ENCODE measurements at places on chromosomes 7 and 10.

- DNase-seq = no peak
Observed at GRCh38 chr10:126186766-126187165, 201.5 kb downstream of the ADAM12 start.

GRCh38 chr10:23376229-23376655 is 31.6 kb upstream of the C10orf67 start:
- no peak for DNase-seq

DNA sequence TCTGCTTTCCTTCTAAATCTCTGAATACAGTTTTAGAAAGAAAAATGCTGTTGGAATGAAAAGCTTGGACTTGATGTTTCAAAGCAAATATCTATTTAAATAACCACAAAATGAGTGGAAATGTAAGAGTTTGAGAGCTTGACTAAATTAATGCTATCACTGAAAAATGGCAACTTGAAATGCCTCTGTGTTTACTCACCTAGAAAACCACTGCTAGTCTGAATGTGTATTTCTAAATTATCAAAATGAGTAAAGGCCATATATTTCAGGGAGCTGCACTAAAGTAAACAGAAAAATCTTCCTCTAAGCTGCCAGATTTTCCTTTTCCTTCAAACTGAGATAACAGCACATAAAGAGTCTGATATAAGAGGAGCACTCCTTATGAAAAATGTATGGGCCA is 87.9 kb downstream of the DPY19L1 start:
- no peak for DNase-seq

- no peak for DNase-seq
Observed at GRCh38 chr7:140222814-140223213, 46.0 kb upstream of the KDM7A start.

- DNase-seq = no peak
Observed at GRCh38 chr10:21355591-21356011, 169.9 kb downstream of the SKIDA1 start.

GRCh38 chr10:30490289-30491000 is 56.5 kb downstream of the MAP3K8 start:
- DNase-seq = no peak

DNA sequence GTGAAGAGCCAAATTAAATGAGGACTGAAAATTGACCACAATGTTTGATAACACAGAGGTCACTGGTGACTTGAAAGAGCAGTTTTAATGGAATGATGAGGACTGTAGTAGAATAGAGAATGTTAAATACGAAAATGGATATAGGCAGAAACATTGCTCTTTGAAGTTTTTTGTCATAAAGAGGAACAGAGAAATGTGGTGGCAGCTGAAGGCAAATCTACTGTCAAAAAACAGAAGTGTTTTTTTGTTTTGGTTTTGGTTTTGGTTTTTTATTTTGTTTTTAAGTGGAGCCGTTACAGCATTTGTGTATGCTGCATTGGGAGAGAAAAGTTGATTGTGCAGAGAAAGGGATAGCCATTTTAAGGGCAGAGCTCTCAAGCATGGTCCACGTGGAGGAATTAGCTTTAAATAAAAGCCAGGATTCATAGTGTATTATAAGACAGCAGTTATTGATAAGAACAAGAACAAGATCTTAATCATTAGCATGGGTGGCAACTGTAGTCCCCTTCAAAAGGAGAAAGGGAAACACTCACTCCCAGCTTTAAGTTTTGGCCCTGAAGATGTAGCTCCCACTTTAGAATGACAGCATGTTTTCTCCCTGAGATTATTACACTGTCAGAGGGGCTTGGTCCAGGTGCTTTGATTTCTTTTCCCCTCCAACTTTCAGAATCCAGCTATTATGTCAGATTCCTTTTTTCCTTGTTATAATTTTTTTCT is 156.7 kb upstream of the BET1 start:
- no peak for DNase-seq

DNA sequence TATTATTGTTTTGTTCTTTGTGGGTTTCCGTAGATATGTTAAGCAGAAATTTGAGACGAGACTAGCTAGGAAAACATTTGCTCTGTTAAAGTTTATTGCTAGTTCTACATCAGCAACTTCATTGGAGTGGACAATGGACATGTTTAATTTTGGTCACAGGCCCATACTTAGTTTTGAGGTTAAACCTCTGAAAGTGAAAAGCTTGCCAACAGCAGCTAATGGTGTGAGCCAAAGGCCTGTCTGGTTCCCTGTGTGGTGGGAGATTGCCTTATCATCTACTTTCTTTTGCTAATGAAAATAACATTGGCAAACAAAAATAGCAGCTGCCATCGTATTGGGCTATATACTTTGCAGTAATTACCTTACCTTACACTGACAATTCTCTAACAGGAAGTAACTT is 388.4 kb upstream of the FZD8 start:
- no peak for DNase-seq

- DNase-seq = no peak
Observed at GRCh38 chr10:126214021-126214420, 174.3 kb downstream of the ADAM12 start.

DNA sequence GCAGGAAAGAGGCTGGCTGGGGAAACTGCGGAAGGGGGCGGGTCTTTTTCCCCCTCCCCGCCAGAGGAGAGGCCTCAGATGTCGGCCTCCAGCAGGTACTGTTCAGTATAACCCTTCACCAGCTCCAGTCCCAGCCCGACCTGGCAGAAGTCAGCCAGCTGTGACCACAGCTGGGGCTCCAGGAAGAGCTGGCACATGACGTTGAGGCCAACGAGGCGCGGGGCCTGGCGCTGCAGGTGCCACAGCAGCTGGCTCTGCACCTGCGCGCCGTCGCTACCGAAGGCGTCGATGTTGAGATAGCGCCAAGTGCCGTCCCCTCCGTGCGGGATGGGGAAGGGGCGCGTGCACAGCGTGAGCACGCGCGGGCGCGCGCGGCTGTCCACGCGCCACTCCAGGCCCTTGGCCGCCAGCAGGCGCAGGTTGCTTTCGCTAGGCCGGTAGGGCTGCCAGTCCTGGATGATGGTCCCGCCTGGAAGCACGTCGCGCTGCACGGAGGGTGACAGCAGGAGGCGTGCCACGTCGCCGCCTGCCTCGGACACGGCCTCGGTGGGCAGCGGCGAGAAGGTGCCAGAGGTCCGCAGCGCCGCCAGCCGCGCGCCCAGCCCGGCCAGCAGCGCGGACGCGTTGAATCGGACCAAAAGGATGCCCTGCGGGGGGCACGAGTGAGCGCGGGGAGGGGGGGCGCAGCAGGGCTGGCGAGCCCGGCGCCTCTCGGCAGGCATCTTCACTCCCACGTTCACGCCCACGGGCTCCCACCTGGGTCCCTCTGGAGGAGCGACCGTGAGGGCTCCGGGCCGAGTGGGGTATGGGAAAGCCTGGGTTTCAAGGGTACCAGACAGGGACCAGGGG is 6.9 kb upstream of the VGF start:
- DNase-seq = no peak

- DNase-seq = no peak
Observed at GRCh38 chr7:99275496-99275895, 2.9 kb downstream of the MYH16 start.

DNA sequence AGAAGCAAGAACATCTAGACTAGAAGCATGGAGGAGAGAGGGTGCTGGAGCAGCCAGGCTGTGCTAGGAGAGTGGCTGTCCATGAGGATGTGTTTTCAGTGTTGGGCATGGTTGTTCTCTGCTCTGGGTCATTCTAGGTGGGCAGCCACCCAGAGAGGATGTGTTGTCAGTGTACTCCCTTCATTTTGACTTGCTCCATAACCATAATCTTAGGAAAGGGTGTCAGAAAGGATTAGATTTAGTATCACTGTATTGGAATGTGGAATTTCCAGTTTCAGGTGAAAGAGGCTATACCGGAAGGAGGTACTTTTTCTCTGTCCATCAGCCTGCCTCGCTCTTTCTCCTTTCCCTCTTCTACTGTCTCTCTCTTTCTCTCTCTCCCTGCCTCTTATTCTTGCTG is 474.5 kb upstream of the PODXL start:
- DNase-seq = no peak

GRCh38 chr7:33130184-33130583 is 820 bp downstream of the BBS9 start:
- no peak for DNase-seq

GRCh38 chr10:90344226-90344625 is 513.6 kb downstream of the HTR7 start:
- no peak for DNase-seq

DNA sequence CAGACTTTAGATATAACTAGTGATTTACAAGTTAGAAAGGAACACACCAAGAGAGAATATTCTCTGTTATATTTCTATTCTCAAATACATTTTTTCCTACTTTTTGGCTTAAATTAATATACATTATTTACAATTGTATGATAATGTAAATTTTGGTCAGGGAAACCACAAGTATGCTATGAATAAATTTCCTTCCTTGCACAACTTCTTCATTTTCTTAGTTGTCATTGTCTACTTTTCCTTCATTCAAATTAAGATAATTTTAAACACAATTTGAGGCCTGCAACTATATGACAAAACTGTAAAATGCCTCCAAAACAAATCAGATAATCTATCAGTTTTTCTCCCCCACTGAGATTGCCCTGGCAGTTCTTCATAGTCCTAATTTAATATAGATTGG is 131.3 kb downstream of the CDK14 start:
- DNase-seq = no peak

- DNase-seq = no peak
Observed at GRCh38 chr7:43198599-43199090, 86.2 kb downstream of the HECW1 start.

DNA sequence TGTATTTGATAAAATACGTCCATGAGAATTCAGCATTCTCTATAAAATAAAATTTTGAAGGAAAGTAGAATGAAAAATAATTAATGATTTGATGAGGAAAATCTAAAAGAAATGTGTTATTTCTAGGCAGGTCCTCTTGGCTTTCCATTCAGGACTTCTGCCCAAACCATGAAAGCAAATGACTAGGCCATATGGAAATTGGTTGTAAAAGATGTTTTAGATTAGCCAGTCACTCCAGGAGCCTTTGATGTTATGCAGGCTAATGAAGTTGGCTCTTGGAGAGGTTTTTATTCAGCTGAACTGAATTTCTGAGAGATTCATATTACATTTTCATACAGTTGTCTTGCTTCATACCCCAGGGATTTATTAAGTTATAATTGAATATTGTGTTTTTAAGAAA is 452.8 kb downstream of the SDK1 start:
- no peak for DNase-seq

DNA sequence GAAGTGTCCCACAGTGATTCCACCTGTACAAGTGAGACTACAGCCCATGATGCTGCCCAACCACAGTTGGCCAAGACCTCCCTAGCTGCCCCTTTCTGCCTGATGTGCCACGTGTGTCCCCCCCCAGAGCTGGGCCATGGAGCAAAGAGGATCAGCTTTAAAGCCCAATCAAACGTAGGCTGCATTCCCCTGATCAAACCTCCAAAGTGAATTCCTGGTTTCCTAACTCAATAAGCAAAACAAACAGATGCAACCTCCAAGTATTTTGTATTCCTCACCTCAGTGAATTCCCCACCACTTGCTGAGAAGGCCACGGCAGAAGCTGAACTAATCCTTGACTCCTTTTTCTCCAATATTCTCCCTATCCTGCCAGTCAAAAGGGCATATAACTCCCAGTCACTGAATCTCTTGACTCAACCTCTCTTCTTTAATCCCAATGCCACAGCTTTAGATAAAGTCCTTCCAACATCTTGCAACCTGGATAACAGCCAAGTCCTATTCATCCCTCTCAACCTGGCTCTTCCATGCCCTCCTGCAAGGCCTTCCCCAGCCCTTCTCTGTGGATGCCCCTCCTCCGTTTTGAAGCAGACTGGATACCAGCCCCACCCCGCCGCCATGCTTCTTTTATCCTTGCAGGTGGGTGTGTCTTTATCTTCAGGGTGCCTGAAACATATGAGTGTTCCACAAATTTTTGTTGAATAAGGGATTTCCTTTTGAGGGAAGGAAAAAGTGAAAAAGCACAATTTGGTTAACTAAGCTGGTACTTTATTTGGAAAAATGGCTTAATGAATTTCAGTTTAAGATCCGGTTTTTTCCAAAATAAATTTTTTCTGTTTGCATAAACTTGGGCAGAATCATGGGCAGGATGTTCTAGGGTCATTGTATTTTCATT is 285.2 kb upstream of the MKLN1 start:
- no peak for DNase-seq

DNA sequence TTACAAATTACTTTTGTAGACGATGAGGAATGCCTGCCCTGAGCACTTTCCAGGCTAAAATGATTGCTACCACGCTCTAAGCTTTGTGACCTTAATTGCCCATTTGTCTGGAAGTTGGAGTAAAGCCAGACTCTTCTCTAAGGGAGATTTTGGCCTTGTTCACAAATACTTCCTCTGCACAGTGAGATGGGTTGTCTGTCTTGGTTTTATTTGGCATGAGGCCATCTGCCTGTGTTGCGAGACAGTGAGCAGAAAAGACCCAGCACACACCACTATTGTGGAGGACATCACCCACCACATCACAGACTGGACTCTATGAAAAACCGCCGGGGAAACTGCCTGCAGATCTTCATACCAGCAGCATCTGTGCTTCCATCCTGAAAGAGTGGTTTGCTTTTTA is 138.4 kb downstream of the BICC1 start:
- no peak for DNase-seq

GRCh38 chr10:84660450-84661159 is 332.2 kb downstream of the CCSER2 start:
- DNase-seq = no peak

DNA sequence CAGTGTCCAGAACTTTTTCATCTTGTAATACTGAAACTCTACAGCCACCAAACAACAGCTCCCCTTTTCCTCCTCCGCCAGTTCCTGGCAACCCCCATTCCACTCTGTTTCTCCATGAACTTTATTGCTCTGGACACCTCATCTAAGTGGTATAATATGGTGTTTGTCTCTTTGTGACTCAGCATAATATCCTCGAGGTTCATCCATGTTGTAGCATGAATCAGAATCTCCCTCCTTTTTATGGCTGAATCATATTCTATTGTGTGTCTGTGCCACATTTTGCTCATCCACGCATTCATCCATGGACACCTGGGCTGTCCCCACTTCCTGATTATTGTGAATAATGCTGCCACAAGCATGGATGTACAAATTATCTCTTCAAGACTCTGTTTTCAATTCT is 124.4 kb upstream of the FGFR2 start:
- no peak for DNase-seq

GRCh38 chr7:26853788-26854393 is 10.5 kb downstream of the SKAP2 start:
- DNase-seq = peak; percentile 65

DNA sequence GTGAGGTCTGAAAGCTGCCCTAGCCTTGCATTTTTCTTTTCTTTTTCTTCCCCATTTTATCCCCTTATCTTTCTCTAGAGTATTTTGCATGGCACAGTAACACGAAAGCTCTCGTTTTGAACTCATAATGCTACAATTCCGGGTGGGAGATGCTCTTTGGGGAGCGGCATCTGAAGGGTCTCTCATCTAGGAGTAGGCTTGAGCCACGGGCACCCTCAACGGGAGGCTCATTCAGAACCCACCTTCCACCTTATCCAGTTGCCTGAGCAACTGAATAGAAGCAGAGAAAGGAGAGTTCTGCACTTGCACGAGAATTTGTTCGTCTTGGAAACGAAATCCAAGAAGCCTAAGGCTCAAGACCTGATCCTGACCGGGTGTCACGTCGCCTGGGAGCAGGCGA is 603.5 kb upstream of the FOXK1 start:
- no peak for DNase-seq

Data from NCI-H460 (cell line).